ENCODE measurements at places on chromosomes 1 and 21.

DNA sequence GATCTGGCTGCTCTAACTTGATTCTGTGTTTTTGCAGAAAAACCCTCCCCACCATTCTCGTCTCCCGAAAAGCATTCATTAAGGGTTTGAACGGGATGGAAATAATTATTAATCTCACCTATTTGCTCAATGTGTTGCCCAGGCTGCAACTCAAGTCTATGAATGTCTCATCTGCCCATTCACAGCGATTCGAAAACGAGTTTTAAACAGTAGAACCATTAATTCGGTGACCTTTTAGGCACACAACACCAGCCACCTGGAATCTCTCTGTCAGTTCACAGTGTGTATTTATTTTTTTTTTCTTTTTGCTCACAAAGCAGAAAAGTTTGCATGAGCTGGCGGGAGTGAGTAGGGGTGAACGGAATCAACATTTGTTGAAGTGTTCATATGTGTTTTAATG is 764.7 kb upstream of the TPTE start:
- no peak for DNase-seq

GRCh38 chr1:62312698-62313097 is 6.5 kb downstream of the KANK4 start:
- no peak for DNase-seq

DNA sequence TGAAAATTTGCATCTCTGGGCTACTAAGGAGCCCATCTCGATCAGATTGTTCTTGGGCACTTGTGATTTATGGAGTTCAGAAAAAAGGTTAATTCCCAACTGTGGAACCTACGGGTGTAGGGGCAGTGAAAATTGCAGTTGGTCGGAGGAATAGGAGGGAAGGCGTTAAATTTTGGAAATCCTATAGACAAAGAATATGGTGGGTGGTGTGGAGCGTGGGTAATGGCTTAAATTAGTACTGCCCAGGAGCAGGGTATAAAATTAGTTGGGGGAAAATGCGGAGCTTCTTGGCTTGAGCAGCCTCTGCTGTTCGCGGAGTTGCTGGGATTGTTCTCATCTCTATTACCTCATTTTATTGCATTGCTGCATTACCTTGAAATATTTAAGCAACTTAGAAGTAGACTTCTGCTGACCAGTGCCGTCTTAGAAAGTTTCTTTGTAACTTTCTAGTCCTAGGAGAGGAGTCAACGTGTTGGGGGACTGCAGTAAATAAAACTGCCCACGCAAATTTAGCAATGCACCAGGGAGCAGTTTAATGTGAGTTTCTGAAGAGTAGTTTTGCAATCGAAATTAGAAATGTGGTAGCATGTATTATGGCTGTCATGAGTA is 514 bp downstream of the S1PR1 start:
- no peak for DNase-seq

GRCh38 chr1:94143173-94143808 is 22.3 kb upstream of the ABCA4 start:
- DNase-seq = no peak

- no peak for DNase-seq
These were observed 398.8 kb downstream of the DUSP10 start for GRCh38 chr1:221343136-221343535.

DNA sequence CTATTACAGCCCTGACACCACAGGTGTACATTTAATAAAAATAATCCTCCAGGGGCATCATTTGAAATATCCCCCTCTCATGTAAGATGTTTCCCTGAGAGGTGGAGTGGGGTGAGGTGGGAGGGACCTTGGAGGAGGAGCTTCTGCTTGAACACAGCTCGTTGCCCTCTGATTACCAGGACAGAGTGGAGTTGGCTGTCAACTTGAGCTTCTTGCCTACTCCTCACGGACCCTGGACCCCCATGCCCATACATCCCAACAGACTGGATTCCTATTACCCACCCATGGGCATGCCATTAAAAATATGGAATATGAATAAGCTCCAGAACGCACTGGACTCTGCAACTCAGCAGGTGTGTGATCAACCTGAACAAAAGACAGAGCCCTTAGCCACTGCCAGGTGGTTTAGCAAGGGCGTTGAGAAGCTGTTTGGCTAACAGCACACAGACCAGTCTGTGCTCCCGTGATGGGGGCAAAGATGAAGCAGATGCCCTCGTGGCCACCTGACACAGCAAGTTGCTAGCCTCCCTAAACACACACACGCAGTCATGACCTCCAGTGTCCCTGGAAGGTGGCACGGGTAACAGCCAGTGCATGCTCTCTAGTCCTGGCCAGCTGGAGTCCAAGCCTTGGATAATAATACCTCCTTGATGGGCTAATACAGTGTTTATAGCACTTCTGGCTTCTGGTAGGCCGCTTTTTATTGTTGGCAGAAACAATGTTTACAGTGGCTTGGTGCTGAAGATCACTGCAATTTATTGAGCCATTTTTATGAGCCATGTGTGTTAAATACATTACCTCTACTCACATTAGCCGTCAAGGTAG is 155.0 kb downstream of the TOMM20 start:
- DNase-seq = no peak

DNA sequence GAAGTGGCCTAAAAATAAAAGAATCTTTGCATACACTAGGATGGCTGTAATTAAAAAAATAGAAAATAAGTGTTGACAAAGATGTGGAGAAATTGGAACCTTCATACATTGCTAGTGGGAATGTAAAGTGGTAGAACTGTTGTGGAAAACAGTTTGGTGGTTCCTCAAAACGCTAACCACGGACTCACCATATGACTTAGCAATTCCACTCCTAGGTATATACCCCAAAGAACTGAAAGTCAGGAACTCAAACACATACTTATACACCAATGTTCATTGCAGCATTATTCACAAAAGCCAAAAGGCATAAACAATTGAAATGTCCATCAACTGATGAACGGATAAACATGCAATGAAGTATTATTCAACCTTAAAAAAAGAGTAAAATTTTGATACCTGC is 10.8 kb upstream of the HMGCL start:
- DNase-seq = no peak

DNA sequence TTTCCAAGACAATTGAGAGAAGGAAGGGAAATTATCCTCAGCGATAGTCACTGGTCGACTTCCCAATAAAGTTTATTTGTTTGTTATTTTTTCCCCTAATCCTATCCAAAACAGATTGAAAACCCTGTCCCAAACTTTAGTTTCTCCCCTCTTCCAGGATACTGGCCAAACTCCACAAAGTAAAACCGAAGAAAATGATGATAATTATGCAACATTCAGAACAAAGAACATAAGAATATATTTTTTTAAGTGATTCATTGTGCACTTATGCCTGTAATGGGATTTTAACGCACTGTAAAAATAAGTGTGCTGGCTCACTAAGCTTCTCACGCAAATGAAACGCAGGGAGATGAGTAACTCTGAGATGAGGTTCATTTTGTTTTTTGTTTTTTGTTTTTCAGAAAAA is 6.0 kb downstream of the GLIS1 start:
- no peak for DNase-seq

DNA sequence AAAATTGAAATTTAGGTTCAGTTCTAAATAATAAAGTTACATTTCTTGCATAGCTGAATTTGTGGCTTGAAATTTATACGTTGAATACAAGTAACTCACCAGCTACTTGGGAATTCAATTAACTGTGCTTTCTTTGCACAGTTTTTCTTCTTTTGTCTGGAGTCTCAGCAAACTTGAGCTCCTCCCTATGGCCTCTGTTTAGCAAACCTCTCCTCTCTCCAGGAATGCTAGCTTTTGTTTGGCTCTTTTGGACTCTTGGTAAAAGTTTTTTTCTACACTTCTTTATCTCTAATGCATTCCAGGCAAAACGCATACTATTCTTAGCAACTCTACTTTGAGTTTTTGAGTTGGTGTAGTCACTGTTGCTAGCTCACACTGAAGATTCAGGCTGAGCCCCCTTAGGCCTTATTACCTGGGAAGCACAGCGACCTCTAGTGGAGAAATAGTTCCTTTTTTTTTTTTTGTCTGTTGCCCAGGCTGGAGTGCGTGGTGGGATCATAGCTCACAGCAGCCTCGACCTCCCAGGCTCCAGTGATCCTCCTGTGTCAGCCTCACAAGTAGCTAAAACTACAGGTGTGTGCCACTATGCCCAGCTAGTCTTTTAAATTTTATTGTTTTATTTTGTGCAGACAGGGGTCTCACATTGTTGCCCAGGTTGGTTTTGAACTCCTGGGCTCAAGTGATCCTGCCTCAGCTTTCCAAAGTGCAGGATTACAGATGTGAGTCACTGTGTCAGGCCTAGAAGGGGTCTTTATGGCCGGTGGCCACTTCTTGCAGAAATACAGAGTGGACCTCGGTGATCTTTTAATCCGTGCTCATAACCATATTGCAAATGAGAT is 61.7 kb downstream of the CASQ2 start:
- DNase-seq = no peak

DNA sequence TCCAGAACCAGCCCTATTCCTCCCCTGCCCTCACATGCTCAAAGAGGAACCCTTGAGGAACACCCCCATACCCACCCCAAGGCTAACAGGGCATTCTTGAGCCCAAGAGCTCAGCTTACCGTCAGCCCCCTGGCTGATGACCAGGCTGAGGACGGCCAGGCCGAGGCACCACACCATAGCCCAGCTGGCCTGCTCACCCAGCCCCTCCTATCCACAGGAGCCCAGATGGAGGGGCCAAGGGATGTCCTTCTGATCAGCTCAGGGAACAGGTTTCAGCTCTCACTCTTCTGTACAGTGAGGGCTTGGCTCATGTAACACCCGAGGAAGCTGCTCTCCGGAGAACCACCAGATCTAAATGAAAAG is 2.2 kb downstream of the IGSF9 start:
- no peak for DNase-seq

DNA sequence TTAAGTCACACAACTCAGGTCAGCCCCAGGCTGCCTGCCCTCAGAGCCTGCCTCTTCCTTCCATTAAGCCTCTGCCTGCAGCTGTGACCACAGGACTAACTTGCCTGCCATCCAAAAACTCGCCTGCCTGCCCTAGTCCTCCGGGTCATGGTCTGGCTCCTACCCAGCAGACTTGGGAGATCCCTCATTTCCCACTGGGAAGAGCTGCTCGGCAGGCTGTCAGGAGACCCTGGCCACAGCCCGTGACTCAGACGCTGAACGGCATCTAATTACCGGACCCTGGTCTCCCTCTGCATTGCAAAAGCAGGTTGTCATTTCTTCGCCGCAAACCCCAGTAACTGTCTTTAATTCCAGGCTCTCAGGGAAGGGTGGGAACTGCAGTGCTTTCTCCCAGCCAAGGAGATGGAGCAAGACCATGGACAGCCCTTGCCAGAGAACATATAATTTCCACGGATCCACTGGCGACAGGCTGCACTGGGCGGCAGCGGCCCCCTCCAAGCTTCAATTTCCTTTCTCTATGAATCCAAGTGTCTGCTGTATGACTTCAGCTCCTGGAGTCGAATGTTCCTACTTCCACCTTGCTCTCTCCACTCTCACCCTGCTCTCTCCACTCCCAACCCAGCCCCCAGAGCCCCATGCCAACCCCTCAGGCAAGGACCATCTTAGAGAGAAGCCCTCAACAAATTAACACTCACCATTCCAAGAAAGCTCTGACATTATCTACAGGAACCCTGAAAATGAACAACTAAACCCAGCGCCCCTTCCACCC is 20.4 kb downstream of the OLFML2B start:
- no peak for DNase-seq

DNA sequence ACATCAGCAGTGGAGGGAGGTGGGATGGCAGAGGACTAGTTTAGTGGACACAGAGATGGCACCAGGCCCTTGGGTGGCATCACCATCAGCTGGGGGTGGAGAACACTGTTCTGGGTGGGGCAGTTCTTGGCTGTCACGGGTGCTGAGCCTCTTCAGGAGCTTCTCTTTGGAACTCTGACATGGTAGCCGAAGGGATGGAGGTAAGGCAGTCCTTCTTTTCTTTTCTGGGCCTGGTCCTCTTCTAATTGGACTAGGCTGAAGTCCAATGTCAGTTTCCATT is 8.3 kb upstream of the MEF2D start:
- no peak for DNase-seq

GRCh38 chr1:218665221-218665620 is 320.1 kb downstream of the TGFB2 start:
- no peak for DNase-seq

DNA sequence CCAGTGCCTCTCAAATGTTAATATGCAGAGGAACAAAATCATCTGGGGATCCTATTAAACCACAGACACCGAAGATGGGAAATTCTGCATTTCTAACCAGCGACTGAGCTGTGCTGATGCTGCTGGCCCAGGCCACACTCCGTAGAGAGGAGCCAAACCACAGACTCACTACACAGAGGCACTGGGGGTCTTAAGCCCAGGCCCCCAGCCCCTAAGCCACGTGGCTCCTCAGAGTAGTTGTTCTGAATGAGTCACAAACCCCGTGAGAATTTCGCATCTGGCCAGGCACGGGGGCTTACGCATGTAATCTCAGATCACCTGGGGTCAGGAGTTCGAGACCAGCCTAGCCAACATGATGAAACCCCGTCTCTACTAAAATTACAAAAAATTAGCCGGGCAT is 2.8 kb upstream of the CELA2A start:
- no peak for DNase-seq

GRCh38 chr1:227428803-227429202 is 110.5 kb upstream of the CDC42BPA start:
- DNase-seq = no peak

GRCh38 chr1:221805121-221805520 is 63.2 kb upstream of the DUSP10 start:
- DNase-seq = no peak

- no peak for DNase-seq
These were observed 120.0 kb downstream of the S1PR1 start for GRCh38 chr1:101356604-101357443.

DNA sequence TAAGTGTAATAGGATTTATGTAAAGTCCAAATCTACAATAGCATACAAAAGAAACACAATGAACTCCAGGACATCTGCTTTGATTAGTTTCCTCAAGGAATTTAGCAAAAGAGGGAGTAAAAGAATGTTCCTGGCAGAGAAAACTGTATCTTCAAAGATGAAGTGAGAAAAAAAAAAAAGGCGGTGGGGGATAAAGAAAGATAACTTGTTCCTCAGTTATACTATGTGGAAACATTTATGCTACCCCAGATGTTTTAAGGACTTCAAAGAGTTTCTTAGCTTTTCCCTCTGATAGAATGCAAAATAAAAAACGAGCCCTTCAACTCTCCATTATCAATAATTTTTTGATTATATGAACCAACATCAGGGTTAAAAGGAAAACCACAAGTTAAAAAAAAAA is 908.9 kb upstream of the ADGRL2 start:
- DNase-seq = no peak

DNA sequence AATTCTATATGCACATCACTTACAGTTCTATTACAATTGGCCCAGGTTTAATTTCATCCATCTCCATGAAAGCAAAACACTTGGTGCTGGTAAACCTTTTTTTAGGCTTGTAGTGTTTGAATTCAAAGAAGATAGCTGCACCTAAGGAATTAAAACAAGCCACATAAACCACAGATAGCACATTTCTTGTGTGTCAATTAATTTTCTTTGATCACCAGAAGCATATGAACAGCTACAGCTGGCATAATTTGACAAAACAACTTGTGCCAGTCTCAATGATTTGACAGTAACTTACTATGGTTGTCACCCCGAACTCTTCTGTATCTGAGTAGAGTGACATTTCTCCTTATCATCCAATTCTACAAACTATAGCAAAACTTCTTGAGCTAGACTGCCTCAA is 42.2 kb downstream of the AIDA start:
- no peak for DNase-seq
